ENCODE measurements at places on chromosomes 5 and 9. TPM values are rescaled to one million over a fixed set of nuclear protein-coding genes. Genes with fewer than 3 reads are reported as not detected.

DNA sequence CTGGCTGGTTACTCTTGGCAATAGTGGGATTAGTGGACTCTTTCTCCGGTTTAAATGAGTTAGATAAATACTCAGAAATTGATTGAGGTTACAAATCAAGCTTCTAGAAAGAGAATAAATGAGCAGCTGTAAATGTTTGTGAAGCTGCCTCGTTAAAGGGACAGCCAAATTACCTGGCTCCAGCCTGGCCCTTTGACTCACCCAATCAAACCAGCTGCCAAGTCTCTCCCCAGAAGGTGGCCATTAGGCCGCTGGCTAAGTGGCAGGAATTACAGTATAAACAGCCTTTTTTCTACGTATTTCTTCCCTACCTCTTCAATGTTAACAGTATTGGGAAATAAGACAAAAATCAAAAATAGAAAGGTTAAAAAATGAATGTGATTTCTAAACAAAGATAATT, 46.0 kb upstream of the SRFBP1 start:
- DNase-seq = no peak

DNA sequence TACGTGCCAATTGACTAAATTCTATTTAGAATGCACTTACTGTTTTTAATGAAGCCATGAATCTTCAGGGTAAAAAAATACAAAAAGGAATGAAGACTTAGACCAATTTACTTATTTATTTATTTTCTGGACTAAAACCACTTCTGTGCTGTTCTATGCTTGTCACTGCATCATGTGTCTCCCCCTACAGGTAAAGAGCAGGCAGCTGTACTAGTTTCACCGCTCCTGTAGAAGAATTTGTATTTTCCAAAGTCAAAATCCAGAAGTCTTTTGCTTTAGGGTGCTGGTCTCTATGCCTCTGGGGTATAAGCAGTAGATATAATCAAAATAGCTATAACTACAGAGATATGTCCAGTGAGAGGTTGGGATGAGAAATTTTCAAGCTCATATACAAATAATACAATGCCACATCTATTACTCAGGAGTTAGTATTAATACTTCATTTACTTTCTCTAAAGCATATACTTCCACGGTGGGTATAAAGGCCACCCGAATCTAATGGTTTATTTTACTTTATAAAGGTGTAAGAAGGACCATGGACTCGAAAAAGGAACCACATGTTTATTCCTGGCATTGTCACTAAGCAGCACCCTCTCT, 591.5 kb downstream of the RAB3C start:
- no peak for DNase-seq

DNA sequence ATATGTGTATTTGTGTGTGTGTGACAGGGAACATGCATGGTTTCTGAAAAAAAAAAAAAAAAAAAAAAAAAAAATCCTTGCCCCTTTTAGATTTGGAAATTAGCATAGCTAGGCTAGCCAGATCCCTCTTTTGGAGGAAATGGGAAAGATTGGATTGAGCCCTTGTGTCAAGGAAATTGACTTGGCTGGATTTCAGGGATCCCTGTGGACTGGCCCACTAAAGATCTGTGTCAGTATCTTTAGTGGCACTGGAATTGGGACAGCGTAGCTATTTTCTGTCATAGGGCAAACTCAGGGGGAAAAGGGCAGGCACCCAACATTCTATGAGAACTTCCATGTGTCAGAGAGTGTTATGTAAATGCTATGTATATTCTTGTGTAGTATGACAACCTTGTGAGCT, 35.4 kb downstream of the SH3GL2 start:
- DNase-seq = no peak

- no peak for DNase-seq
These were observed 136.4 kb downstream of the OLFM1 start for GRCh38 chr9:135223831-135224230.

DNA sequence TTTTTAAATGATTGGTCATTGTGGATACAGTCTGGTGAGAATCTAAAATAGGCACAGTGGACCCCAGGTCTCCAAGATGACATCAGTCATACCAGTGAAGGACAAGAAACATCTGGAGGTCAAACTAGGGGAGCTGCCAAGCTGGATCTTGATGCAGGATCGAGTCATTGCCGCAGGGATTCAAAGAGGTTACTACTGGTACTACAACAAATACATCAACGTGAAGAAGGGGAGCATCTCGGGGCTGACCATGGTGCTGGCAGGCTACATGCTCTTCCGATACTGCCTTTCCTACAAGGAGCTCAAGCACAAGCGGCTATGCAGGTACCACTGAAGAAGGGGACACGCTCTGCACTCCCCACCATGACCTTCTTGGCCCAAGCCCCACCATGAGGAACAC, 20.9 kb downstream of the FOXB2 start:
- no peak for DNase-seq

DNA sequence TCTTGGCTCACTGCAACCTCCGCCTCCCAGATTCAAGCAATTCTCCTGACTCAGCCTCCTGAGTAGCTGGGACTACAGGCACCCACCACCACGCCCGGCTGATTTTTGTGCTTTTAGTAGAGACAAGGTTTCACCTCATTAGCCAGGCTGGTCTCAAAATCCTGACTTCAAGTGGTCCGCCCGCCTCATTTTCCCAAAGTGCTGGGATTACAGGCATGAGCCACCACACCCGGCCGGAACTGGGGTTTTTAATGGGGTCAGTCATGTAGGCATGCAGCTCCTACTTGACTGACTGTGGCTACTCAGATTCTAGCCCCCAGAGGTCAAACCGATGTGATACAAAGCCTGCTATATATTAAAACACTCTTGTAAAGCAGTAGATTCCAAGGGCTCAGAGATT, 631.7 kb downstream of the MAT2B start:
- DNase-seq = no peak

DNA sequence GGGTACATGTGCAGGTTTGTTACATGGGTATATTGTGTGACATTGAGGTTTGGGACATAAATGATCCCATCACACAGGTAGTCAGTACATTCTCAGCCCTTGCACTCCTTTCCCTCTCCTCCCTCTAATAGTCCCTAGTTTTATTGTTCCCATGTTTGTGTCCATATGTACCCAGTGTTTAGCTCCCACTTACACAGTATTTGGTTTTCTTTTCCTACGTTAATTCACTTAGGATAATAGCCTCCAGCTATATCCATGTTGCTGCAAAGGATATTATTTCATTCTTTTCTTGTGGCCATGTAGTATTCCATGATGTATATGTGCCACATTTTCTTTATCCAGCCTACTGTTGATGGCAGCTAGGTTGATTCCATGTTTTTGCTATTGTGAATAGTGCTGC, 27.4 kb downstream of the CNOT6 start:
- no peak for DNase-seq

- no peak for DNase-seq
These were observed at the start of gene TENT4A for GRCh38 chr5:6713274-6714225. Gene TENT4A (plus strand): TSS chr5:6713432. CDS start chr5:6713984, 552 bp downstream.

DNA sequence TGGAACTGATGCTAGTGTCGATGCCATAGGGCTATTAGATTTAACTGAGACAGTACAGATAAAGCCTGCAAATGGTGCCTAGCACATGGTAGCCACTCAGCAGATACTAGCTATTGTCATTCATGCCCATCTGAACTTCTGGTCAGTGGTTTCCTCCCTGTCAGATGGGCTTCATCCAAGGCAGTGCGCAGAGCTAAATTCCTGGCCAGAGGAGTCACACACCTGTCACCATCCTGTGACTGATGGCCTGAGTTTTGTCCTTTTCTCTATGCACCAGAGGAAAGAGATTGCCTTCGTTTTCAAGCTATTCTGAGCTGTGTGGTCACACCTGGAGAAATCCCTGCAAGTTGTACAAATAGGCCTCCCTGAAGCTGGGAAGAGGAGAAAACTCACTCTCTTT, 34.7 kb downstream of the MSX2 start:
- no peak for DNase-seq

DNA sequence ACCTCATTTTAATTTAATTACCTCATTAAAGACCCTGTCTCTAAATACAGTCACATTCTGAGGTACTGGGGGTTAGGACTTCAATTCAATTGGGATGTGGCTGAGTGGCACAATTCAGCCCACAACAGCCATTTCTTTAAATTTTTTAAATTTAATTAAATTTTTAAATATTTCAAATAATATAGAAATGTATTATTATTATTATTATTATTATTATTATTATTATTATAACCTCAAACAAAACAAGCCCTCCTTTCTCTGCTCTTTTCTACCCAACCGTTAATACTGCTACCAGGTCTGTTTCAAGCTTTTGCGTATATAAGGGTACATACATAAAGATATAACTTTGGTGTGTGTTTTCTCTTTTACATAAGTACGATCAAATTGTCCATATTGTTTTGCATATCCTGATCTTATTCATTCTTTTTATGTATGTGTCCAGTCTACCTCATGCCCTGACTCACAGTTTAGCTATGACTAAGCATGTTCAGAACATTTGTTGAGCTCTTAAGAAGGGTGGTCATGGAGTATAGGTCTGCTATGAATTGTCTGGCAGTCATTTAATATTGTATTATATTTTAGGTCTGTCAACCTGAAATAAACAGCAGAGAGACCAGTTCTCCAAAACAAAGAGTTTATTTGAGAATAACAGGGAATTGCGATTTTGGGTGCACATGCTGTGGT, 16.1 kb upstream of the RAB14 start:
- DNase-seq = no peak

GRCh38 chr5:151066920-151067319, 13.9 kb downstream of the TNIP1 start:
- no peak for DNase-seq

GRCh38 chr9:20726144-20726543, 42.1 kb downstream of the FOCAD start:
- DNase-seq = no peak

GRCh38 chr5:28576022-28576421, 1537.6 kb upstream of the CDH9 start:
- DNase-seq = no peak

- DNase-seq = peak; percentile 46
These were observed 1.1 kb downstream of the LARP1 start for GRCh38 chr5:154756009-154756867.

DNA sequence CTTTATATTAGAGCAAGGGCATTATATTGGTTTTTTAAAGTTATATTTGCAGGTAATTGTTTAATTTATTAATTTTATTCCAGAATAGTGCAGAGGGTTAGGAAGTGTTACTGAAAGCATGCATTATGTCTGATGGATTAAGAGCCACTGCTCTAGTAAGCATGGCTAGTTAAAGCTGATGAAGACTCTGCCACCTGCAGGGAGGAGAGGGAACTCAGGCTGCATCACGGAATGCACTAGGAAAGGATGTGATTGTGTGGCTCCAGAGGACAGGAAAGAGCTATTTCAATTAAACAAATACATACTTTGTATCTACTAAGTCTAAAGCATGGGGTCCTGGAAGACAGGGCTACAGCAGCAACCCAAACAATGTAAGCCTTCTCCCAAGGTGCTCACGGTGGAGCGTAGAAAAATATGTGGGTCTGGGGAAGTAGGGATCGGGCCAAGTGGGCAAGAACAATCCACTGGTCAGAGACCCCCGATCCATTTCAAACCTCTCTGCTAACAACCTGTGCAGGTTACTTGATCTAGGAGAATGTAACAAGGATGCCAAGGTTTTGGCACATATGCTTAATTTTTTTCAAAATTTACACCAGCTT, 15.3 kb upstream of the GRXCR2 start:
- DNase-seq = no peak

GRCh38 chr5:107223066-107223465, 447.7 kb downstream of the EFNA5 start:
- DNase-seq = no peak

- DNase-seq = no peak
These were observed 7.3 kb downstream of the HABP4 start for GRCh38 chr9:96457266-96457665.

DNA sequence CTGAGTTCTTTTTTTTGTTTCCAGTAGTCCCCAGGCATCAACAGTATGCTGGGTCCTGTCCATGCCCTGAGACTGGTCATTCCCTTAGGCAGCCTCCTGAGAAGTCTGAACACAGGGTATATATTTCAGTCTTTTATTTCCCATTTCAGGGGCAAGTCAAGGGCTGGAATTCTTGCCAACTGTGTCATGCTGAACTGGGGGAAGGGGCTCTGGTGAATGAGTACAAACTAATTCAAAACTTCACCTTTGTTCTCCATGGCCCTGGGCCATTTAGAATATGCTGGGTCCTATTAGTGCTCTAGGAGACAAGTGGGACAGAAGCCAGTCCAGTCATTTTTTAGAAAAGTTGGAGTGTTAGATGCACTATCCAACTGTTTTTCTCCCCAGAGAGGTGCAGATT, 170.3 kb downstream of the TMC1 start:
- DNase-seq = no peak

DNA sequence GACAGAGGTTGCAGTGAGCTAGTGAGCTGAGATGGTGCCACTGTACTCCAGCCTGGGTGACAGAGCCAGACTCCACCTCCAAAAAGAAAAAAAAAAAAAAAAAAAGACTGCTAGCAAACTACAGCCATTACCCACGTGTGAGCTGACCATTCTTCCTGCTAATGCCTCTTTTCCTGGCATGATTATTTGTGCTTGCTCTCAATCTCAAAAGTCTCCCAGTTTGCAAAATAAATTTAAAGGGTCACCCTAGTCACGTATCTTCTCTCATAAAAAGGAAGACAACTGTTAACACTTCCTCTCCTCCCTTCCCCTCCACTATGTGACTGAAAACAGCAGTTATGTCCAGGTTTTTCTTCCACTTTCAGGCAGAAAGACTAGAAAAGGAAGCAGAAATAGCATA, 37.2 kb downstream of the TRIM36 start:
- DNase-seq = no peak

- DNase-seq = no peak
These were observed 93.8 kb upstream of the EPB41L4A start for GRCh38 chr5:112512901-112513300.

GRCh38 chr5:73214996-73215395, 42.0 kb downstream of the TMEM174 start:
- no peak for DNase-seq

OLFM1 gene
- not detected for total RNA-seq

TEK gene
- not detected for total RNA-seq

CYFIP2 gene
- 304 TPM for total RNA-seq

GPR150 gene
- total RNA-seq = 0.35 TPM

SPATA31D4 gene
- total RNA-seq = not detected

ST8SIA4 gene
- 16.4 TPM for total RNA-seq

NPDC1 gene
- total RNA-seq = 29.8 TPM

TMEFF1 gene
- total RNA-seq = not detected

GABRA6 gene
- not detected for total RNA-seq

MYOT gene
- total RNA-seq = not detected

PCDHGB5 gene
- total RNA-seq = not detected
